Tibial nerve (tissue), 4 donors: ENCODE measurements at places on chromosomes 2 and 18. TPM values are rescaled to one million over a fixed set of nuclear protein-coding genes. Genes with fewer than 3 reads are reported as not detected.

- H3K4me3 ChIP-seq = peak overlapping the region; percentile 86
- H3K27me3 ChIP-seq = no peaks in the 10 kb centered on the region
- H3K27ac ChIP-seq = peak overlapping the region; percentile 97
- DNase-seq = peak; percentile 84
- no peaks in the 10 kb centered on the region for H3K36me3 ChIP-seq
- peaks cover 12% of the 10 kb centered on the region for H3K4me1 ChIP-seq
Observed at GRCh38 chr18:3447895-3448837, 1.8 kb upstream of the TGIF1 start.

Gene STARD6
- total RNA-seq = not detected

- no peak for DNase-seq
- no peak overlapping the region for H3K27ac ChIP-seq
- no peaks in the 10 kb centered on the region for H3K27me3 ChIP-seq
- no peaks in the 10 kb centered on the region for H3K36me3 ChIP-seq
Observed at GRCh38 chr18:51361130-51361860, 163.8 kb upstream of the MEX3C start.

Gene SOX11
- total RNA-seq = not detected

- H3K27me3 ChIP-seq = no peaks in the 10 kb centered on the region
- H3K36me3 ChIP-seq = no peaks in the 10 kb centered on the region
- H3K4me3 ChIP-seq = no peak overlapping the region
- no peak for DNase-seq
- no peaks in the 10 kb centered on the region for H3K4me1 ChIP-seq
Observed at GRCh38 chr18:59229701-59230443, 9.9 kb downstream of the GRP start.

DNA sequence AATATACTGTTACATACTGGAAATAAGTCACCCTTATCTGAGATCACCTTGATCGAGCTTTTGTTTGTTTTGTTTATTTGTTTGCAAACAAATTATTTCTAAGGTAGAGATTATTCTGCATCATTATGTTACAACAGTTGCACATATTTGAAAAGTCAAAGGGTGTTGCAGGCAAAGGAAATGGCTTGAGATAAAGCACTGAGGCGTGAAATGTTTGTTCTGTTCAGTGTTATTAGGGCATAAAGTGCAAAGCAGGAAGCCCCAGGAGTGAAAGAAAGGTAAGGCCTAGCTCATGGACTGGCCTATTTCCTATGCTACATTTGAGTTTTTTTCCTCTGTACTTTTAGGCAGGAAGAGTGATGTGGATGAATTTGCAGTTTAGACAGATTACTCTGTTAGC lies 1815.6 kb upstream of the LRRTM1 start:
- no peak for DNase-seq
- no peaks in the 10 kb centered on the region for H3K27me3 ChIP-seq
- no peaks in the 10 kb centered on the region for H3K4me1 ChIP-seq
- H3K36me3 ChIP-seq = no peaks in the 10 kb centered on the region
- H3K27ac ChIP-seq = no peak overlapping the region

GRCh38 chr2:20966061-20966595 lies 77.7 kb downstream of the APOB start:
- H3K27me3 ChIP-seq = no peaks in the 10 kb centered on the region
- H3K27ac ChIP-seq = no peak overlapping the region
- no peak overlapping the region for H3K4me3 ChIP-seq
- DNase-seq = no peak

DNA sequence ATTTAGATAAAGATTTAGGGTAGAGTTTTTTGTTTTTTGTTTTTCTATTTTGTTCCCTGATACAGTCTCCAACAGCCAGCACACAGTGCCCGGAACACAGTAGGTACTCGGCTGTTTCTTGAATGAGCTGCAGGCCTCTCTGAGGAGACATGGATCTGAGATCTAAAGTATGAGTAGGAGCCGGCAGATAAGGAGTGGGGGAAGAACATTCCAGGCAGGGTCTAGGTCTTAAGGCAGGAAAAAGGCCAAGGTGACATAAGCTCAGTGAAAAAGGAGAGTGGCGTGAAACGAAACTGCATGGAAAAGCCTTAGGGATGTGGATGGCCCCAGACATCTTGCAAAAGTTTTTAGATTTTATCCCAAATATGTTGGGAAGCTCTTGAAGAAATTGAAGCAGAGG lies 94.4 kb downstream of the ITGB1BP1 start:
- no peaks in the 10 kb centered on the region for H3K27me3 ChIP-seq
- H3K27ac ChIP-seq = no peak overlapping the region
- H3K4me3 ChIP-seq = no peak overlapping the region

DNA sequence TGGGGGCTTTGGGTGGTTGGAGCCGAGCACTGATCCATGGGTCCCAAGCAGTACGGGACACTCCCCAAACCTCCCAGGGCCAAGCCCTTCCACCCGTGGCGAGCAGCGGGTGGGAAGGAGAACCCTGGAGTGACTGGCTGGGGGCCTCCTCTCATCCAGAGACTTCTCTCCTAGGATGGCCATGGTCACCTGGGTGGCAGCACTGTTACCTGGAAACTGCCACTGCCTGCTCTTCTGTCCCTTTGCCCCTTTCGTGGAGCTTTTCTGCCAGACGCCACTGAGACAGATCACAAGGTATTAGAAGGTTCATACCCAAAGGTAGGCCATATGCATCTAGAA lies 26.9 kb downstream of the CENPO start:
- no peaks in the 10 kb centered on the region for H3K27me3 ChIP-seq
- H3K36me3 ChIP-seq = peaks cover 95% of the 10 kb centered on the region
- H3K4me1 ChIP-seq = no peaks in the 10 kb centered on the region
- no peak overlapping the region for H3K4me3 ChIP-seq

GRCh38 chr2:189500456-189501160 lies 59.3 kb downstream of the WDR75 start:
- H3K27me3 ChIP-seq = no peaks in the 10 kb centered on the region
- no peaks in the 10 kb centered on the region for H3K36me3 ChIP-seq
- H3K4me1 ChIP-seq = no peaks in the 10 kb centered on the region
- H3K27ac ChIP-seq = no peak overlapping the region
- no peak overlapping the region for H3K4me3 ChIP-seq
- no peak for DNase-seq

Gene L3MBTL4
- 9.0 TPM for total RNA-seq

GRCh38 chr2:401019-401679 lies 113.3 kb upstream of the ALKAL2 start:
- H3K4me1 ChIP-seq = no peaks in the 10 kb centered on the region
- no peaks in the 10 kb centered on the region for H3K36me3 ChIP-seq
- H3K4me3 ChIP-seq = no peak overlapping the region
- DNase-seq = no peak

Gene TUBA3E
- not detected for total RNA-seq

- H3K4me1 ChIP-seq = no peaks in the 10 kb centered on the region
- peaks cover 5% of the 10 kb centered on the region for H3K27me3 ChIP-seq
- DNase-seq = no peak
Observed at GRCh38 chr2:219570924-219571310, 422 bp downstream of the OBSL1 start.

DNA sequence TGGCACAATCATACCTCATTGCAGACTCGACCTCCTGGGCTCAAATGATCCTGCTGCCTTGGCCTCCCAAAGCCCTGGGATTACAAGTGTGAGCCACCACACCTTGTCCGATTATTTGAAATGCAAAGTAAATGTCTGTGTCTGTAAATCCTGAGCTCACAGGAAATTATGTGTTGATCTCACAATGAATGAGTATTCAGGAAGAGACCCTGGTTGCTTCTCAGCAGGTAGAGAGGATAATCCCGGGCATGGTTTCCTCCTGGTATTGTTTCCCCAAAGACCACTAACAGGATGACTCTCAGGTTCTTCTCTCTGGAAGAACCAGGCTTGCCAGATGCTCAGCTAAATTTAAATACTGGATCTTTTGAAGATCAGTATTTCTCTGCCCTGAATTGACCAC lies 147.6 kb downstream of the LDLRAD4 start:
- no peak overlapping the region for H3K4me3 ChIP-seq
- H3K27me3 ChIP-seq = no peaks in the 10 kb centered on the region
- H3K36me3 ChIP-seq = no peaks in the 10 kb centered on the region
- H3K27ac ChIP-seq = no peak overlapping the region
- DNase-seq = no peak

DNA sequence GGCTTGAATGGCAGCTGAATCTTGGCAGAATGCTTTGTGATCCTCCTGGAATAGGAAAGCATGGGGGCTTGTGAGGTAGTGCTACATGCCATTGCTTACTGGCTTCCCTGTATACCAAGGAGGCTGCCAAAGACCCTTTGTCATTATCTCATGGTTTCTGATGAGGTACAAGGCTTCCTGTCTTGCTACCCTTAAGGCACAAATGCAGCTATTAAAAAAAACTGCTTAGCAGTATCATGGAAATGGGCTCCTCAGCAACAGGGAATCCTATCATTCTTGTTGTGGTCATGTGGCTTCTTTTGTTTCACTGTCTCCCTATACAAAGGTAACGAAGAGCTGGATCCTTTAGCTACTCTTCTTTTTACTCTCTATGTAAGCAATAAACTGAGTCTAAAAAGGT lies 6.6 kb upstream of the KANSL1L start:
- DNase-seq = no peak
- peaks cover 19% of the 10 kb centered on the region for H3K36me3 ChIP-seq
- H3K27ac ChIP-seq = no peak overlapping the region
- no peak overlapping the region for H3K4me3 ChIP-seq

DNA sequence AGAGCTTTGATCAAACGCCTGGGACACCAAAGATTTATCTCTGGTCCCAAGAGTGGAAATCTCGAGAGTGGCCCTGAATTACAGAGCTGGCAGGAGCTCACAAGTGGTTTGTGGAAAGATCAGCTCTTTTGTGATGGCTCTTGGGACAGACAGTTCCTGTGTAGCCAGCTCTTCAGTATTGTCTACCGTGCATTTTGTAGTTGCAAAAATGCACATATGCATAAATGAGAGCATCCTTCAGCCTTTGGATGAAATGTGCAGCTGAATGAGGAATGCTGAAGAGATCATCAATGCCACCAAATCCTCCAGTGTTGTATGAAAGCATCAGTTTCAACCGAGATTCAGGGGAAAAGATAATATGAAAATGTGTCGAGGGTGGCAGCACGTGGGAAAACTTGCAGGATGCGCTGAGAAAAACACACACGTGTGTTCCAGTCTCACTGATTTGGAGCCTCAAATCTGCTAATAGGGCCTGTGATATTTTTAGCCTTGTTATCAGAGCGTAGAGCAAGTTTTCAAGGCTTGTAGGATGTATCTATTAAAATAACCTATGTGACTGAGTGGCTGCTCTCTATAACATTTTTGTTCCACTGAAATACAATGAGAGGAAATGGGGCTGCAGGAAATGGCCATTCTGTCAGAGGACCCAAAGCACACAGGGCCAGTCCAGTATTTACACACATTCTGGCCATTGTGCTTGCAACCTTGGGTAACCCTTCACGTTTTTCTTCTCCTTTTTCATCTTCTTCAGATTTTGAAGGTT lies 138.7 kb downstream of the PRKCE start:
- H3K4me3 ChIP-seq = no peak overlapping the region
- H3K27me3 ChIP-seq = no peaks in the 10 kb centered on the region

Gene CHST9
- total RNA-seq = 0.21 TPM

DNA sequence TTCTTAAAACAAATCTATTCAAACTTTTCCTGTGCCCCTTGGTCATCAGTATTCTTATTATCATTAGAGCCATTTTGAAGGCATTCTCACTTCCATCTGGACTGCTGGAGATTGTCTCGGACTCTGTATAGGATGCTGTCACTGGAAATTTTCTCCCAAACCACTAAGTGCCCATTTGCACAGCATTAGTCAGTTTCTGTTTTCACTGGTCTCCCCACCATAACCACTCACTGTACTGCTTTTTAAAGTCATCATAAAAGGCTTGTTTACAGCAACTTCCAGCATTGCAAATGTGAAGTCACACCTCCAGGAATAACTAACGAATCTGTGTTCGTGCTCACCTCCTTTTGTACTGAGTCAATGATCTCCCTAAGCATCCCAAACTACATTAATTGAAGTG lies 150.9 kb upstream of the SERTAD2 start:
- H3K4me1 ChIP-seq = no peaks in the 10 kb centered on the region
- H3K27me3 ChIP-seq = no peaks in the 10 kb centered on the region
- no peaks in the 10 kb centered on the region for H3K36me3 ChIP-seq
- DNase-seq = no peak

Gene CRYBA2
- not detected for total RNA-seq

DNA sequence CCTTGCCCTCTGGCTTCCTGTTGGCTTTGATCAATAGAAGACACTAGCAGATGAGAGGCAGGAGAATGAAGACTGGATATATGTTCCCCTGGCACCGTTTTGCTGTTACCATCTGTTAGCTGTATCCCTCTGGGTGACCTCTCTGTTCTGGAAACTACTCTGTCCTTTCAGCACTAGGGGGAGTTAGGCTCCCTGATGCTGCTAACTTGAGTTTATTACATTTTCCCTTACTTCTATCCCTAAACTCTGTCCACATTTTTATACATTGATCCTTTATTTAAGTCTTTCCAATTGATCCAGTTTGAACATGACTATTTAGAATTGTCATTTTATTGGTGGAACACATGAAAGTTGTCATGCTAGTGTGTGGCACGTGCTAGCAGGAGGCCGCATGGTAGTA lies 1014.3 kb upstream of the CDH2 start:
- no peaks in the 10 kb centered on the region for H3K36me3 ChIP-seq
- no peak overlapping the region for H3K4me3 ChIP-seq
- DNase-seq = no peak
- no peak overlapping the region for H3K27ac ChIP-seq
- no peaks in the 10 kb centered on the region for H3K27me3 ChIP-seq
- no peaks in the 10 kb centered on the region for H3K4me1 ChIP-seq

- peaks cover 52% of the 10 kb centered on the region for H3K4me1 ChIP-seq
- peak overlapping the region; percentile 73 for H3K27ac ChIP-seq
- H3K36me3 ChIP-seq = no peaks in the 10 kb centered on the region
- no peak for DNase-seq
Observed at GRCh38 chr18:10050956-10051355, 137.1 kb downstream of the VAPA start.

Gene PLA2R1
- total RNA-seq = 19.4 TPM

DNA sequence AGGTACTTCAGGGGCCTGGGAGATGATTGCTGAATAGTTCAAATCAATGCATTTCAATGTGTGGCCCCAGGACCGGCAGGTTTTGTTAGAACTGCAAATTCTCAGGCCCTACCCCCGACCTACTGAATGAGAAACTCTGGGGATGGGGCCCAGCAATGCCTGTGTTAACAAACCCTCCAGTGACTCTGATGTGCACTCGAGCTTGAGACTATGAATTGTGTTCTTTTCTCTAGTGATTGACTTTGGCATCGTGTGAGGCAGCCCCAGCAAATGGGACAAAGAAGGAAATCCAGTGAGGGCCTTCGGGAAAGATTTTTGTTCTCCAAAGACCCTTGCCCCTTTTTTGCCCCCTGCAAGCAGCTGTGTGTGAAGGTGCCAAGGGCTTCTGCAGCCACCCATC lies 22.4 kb downstream of the ALK start:
- no peak overlapping the region for H3K27ac ChIP-seq
- H3K4me3 ChIP-seq = no peak overlapping the region
- H3K4me1 ChIP-seq = no peaks in the 10 kb centered on the region
- no peaks in the 10 kb centered on the region for H3K27me3 ChIP-seq
- no peaks in the 10 kb centered on the region for H3K36me3 ChIP-seq

Gene GALR1
- total RNA-seq = 0.42 TPM

- no peak overlapping the region for H3K27ac ChIP-seq
- H3K36me3 ChIP-seq = no peaks in the 10 kb centered on the region
- H3K27me3 ChIP-seq = no peaks in the 10 kb centered on the region
- DNase-seq = no peak
- peaks cover 10% of the 10 kb centered on the region for H3K4me1 ChIP-seq
Observed at GRCh38 chr2:75634945-75635344, 11.6 kb upstream of the MRPL19 start.
